ENCODE measurements at places on chromosomes 3 and 15. TPM values are rescaled to one million over a fixed set of nuclear protein-coding genes. Genes with fewer than 3 reads are reported as not detected.

- no peak for DNase-seq
Measured at GRCh38 chr3:31979001-31979697, 1.9 kb downstream of the OSBPL10 start.

- no peak for DNase-seq
Measured at GRCh38 chr3:42717306-42717705, 14.7 kb upstream of the HHATL start.

- peak; percentile 79 for DNase-seq
Measured at GRCh38 chr3:171851660-171852058, 8.5 kb downstream of the TMEM212 start.

DNA sequence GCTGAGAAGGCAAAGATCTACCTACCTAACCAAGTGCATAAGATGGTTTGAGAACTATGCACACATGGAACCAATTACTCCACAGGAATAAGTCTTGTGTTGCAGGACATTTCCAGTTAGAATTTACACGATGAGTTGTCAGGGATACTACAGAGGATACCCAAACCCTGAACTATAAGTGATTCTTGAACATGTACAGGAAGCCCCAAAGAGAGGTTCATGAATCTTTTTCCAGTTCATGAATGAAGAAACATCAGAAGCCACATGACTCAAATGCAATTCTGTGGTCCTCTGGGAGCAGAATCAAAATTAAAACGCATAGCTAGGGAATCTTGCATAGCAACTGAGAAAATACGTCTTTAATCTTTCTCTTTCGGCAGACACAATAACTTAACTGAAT lies 114.1 kb upstream of the LMCD1 start:
- DNase-seq: no peak

- peak; percentile 54 for DNase-seq
Measured at GRCh38 chr15:76517910-76518309, 181.3 kb downstream of the ISL2 start.

GRCh38 chr15:57003418-57003817 lies 85.0 kb downstream of the TCF12 start:
- peak; percentile 37 for DNase-seq

SYNPR gene
- total RNA-seq: not detected

Data from HT1080 (cell line).